ENCODE measurements at places on chromosomes 5 and 9. TPM values are rescaled to one million over a fixed set of nuclear protein-coding genes. Genes with fewer than 3 reads are reported as not detected.

GRCh38 chr5:154228696-154229095 lies 38.2 kb downstream of the GALNT10 start:
- DNase-seq = no peak

DNA sequence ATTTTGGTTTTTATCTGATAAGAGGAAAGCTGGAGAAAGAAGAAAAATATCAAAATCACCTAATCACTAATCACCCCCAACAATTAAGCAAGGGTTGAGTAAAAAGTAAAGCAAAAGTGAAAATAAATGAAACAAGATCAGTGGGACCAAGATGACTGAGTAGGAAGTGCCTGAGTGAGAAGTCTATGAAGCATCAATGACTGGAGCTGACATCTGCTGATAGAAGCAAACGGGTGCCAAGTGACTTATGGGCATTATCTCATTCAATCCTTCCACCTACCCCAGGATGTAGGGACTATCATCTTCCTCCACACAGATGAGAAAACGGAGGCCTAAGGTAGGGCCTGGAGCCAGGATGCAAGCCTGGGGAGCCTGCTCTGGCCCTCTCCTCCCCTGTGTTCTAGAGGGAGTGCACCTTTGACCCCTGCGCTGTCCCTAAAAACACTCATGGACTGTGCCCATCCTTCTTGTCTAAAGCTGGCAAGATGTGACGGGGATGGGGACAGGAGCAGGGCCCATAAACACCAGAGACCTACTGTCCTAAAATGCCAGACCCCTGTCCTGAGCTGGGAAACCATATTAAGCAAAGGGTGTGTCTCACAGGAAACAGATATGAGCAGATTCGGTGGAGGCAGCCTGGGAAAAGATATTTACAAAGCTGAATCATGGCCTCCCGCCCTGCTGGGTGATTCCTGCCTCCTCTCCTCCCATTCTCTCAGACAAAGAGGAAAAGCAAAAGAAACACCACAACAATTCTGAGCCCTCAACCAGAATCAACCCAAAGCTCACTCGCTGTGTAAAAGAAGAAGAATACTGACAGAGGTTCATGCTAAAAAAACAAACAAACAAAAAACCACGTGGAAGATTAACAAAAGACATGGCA lies 116.0 kb downstream of the AUH start:
- no peak for DNase-seq

GRCh38 chr5:171271798-171272197 lies 37.2 kb upstream of the TLX3 start:
- no peak for DNase-seq

DNA sequence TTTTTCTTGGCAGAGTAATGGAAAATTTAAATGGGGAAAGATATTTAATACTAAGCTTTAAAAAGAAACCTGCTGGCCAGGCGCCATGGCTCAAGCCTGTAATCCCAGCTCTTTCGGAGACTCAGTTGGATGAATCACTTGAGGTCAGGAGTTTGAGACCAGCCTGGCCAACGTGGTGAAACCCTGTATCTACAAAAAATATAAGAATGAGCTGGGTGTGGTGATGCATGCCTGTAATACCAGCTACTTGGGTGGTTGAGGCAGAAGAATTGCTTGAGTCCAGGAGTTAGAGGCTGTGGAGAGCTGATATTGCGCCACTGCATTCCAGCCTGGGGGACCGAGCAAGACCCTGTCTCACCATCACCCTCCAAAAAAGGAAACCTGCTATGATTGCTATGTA lies 32.8 kb downstream of the TUT7 start:
- DNase-seq = no peak

- no peak for DNase-seq
Measured at GRCh38 chr5:127814588-127814973, 111.4 kb downstream of the CCDC192 start.

DNA sequence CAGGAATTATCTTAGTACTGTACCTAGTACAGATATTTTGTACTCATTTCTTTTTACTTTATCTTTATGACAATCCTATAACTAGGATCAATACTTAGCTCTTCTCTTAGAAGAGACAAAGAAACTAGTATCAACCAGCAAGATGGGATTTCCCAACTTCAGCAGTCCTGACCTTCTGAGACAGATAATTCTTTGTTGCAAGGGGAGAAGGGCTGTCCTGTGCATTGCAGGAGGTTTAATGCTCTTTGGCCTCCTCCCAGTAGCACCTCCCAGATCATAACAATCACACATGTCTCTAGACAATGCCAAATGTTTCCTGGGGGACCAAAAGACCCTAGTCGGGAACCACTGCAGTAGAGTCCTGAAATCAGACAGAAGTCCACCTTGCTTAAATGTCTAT lies 424.3 kb upstream of the DMAC1 start:
- no peak for DNase-seq

GRCh38 chr5:159241946-159242552 lies 21.0 kb upstream of the UBLCP1 start:
- DNase-seq = no peak

DNA sequence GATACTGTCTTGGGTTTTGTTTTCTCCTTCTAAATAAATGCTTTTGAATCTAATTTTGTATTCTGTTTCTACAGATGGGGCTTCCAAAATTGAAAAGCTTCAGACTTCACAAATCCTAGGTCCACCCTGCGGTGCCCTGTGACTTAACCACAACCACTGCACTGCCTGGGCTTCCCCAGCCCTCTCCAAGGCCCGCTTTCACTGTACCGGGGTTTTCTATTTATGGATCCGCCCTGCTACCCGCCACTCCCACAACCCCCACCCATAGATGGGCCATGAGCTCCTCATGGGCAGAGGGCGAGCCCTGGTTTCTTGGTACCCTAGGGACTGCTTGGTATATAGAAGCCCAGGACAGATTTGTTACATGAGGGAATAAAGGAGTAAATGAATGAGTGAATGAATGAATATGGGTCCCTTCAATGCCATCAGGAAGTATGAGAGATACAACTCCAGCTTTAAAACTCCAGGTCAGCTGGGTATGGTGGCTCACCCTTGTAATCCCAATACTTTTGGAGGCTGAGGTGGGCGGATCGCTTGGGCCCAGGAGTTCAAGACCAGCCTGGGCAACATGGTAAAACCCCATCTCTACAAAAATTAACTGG lies 39.8 kb upstream of the NEK6 start:
- no peak for DNase-seq

The LHX2 gene
- total RNA-seq = 2.0 TPM

The TTC16 gene
- 0.61 TPM for total RNA-seq

- DNase-seq = no peak
Measured at GRCh38 chr5:66864240-66864884, 268.2 kb downstream of the MAST4 start.

DNA sequence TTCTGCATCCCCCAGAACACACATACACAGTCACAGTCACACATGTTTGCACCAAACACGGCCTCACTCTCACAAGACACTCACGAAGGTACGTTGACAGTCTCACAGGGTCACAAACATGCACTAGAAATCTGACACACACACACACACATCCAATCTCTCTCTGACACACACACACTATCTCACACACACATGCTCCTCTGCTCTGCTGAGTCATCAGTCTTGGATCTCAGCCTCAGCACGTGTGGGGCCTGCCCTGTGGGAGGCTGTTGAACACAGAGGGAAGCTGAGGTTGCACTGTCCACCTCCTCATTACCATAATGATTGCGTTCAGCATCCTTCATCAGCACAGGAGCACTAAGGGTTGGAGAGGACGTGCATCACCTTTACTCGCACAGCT lies 188.8 kb downstream of the MTRR start:
- DNase-seq = no peak

DNA sequence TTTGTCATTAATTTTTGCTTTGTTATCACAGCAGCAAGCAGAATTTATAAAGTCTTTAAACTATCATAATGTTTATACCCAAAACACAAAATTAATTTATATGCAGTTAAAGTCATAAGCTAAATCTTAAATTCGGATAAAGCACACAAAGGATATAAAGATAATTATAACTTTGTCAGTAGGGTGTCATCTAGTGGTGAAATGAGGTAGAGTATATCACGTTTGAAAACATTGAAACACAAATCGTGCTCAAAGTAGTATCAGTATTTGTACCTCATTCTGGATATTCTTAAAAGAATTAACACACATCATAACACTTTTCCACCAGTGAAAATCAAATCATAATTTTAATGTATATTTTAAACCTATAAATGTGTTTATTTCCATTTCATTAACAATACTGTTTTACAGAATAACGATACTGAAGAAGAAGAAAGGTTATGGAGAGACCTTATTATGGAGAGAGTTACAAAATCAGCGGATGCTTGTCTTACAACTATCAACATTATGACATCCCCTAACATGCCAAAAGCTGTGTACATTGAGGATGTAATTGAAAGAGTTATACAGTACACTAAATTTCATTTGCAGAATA lies 129.5 kb downstream of the NIPBL start:
- peak; percentile 82 for DNase-seq

GRCh38 chr5:114565139-114565538 lies 203.3 kb downstream of the KCNN2 start:
- no peak for DNase-seq

GRCh38 chr5:135488727-135489465 lies 36.7 kb upstream of the TIFAB start:
- DNase-seq = peak; percentile 93

The TMEM215 gene
- total RNA-seq = 0.44 TPM

The HINT2 gene
- 57.5 TPM for total RNA-seq

GRCh38 chr5:124678468-124678867 lies 68.0 kb downstream of the ZNF608 start:
- DNase-seq = no peak

DNA sequence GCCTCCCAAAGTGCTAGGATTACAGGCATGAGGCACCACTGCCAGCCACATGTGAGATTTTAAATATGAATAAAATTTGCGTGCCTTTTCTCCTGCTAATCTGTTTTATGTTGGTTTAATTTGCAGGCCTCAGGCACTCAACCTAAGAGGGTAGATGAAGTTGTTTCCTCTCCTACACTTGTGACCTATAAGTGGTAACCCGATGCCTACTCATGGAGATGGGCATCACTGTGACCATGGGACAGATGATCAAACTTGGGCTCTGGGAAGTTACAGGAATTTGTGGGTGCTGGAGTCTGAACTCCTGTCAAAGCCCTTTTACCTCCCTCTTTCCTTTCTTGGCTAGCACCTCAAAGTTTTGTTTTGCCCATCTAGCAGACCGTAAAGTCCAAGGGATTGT lies 1.1 kb downstream of the SLC28A3 start:
- DNase-seq = no peak

The PTGES gene
- 2.5 TPM for total RNA-seq

GRCh38 chr5:73302797-73303147 lies 129.8 kb downstream of the TMEM174 start:
- no peak for DNase-seq

The NUTM2F gene
- total RNA-seq = not detected

- no peak for DNase-seq
Measured at GRCh38 chr9:1913631-1914330, 101.4 kb upstream of the SMARCA2 start.

All from spinal cord (tissue), 10 donors.